Karpas-422 (cell line): ENCODE measurements at places on chromosomes 11 and 22. TPM values are rescaled to one million over a fixed set of nuclear protein-coding genes. Genes with fewer than 3 reads are reported as not detected.

KDM4E gene
- not detected in 2 replicates for total RNA-seq

P2RY2 gene
- total RNA-seq = not detected in 2 replicates

- H3K27ac ChIP-seq = no peak overlapping the region
- no peak overlapping the region for H3K4me3 ChIP-seq
- no peak for DNase-seq
- no peaks in the 10 kb centered on the region for H3K4me1 ChIP-seq
- H3K27me3 ChIP-seq = no peaks in the 10 kb centered on the region
- H3K36me3 ChIP-seq = no peaks in the 10 kb centered on the region
These were observed 5.0 kb downstream of the DRD2 start for GRCh38 chr11:113470233-113470632.

CEP57 gene
- total RNA-seq = 140 and 190 TPM in 2 replicates

CHRDL2 gene
- total RNA-seq = not detected in 2 replicates

DNA sequence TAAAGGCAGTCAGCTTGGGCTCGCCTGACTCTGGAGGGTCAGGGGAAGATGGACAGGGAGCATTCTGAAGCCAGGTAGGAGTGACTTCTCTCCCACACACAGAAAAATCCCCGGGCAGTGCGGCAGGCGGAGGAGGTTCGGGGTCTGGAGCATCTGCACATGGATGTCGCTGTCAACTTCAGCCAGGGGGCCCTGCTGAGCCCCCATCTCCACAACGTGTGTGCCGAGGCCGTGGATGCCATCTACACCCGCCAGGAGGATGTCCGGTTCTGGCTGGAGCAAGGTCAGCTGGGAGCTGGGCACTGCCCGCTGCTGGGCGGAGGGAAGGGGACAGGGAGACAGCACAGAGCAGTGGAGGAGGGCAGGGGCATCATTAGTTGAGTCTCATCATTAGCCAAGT is 13.2 kb upstream of the POU2F3 start:
- no peaks in the 10 kb centered on the region for H3K36me3 ChIP-seq
- no peaks in the 10 kb centered on the region for H3K27me3 ChIP-seq
- H3K27ac ChIP-seq = no peak overlapping the region
- no peaks in the 10 kb centered on the region for H3K4me1 ChIP-seq
- H3K4me3 ChIP-seq = no peak overlapping the region
- no peak for DNase-seq

GRCh38 chr11:78656327-78656726 is 81.7 kb upstream of the NARS2 start:
- no peak overlapping the region for H3K27ac ChIP-seq
- no peaks in the 10 kb centered on the region for H3K36me3 ChIP-seq
- no peak overlapping the region for H3K4me3 ChIP-seq

MYOD1 gene
- total RNA-seq = not detected in 2 replicates

GRCh38 chr11:70913715-70914231 is 338.6 kb downstream of the SHANK2 start:
- no peaks in the 10 kb centered on the region for H3K27me3 ChIP-seq
- H3K36me3 ChIP-seq = no peaks in the 10 kb centered on the region
- no peak overlapping the region for H3K27ac ChIP-seq
- H3K4me1 ChIP-seq = no peaks in the 10 kb centered on the region
- H3K4me3 ChIP-seq = no peak overlapping the region

HBG1 gene
- total RNA-seq = not detected in 2 replicates

KDM4D gene
- 1.9 and 3.6 TPM in 2 replicates for total RNA-seq

GRCh38 chr11:32444186-32444585 is 8.8 kb upstream of the WT1 start:
- H3K27me3 ChIP-seq = no peaks in the 10 kb centered on the region
- H3K4me3 ChIP-seq = no peak overlapping the region
- H3K4me1 ChIP-seq = peaks cover 5% of the 10 kb centered on the region
- DNase-seq = no peak
- no peaks in the 10 kb centered on the region for H3K36me3 ChIP-seq
- H3K27ac ChIP-seq = no peak overlapping the region

KCNQ1OT1 gene
- 2.7 and 3.0 TPM in 2 replicates for total RNA-seq

DNA sequence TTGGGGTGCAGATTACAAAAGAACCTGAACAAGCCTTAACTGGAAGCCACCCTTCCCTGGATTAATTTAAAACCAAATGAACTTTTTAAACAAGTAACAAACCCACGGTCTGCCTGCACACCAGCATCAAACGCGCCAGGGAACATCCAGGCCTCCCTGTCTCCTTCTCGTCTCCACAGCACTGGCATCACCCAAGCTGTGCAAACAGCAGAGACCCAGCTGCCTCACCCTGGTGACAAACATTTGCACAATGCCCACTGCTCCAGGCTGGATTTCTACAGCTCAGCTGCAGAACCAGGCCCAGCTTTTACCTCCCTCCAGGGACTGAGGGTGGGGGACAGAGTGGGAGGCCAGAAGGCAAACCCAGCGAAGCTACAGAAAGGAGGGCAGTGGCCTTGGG is 7.0 kb downstream of the RPL3 start:
- no peak for DNase-seq
- no peak overlapping the region for H3K27ac ChIP-seq
- H3K27me3 ChIP-seq = no peaks in the 10 kb centered on the region
- H3K36me3 ChIP-seq = peaks cover 65% of the 10 kb centered on the region

GRCh38 chr11:5282628-5283027 is 12.9 kb upstream of the HBE1 start:
- no peak for DNase-seq
- H3K27ac ChIP-seq = no peak overlapping the region
- H3K4me3 ChIP-seq = no peak overlapping the region

GRCh38 chr11:125496529-125496857 is 428 bp upstream of the FEZ1 start:
- H3K4me1 ChIP-seq = no peaks in the 10 kb centered on the region
- H3K27ac ChIP-seq = no peak overlapping the region
- no peaks in the 10 kb centered on the region for H3K36me3 ChIP-seq
- no peak overlapping the region for H3K4me3 ChIP-seq
- H3K27me3 ChIP-seq = no peaks in the 10 kb centered on the region

DNA sequence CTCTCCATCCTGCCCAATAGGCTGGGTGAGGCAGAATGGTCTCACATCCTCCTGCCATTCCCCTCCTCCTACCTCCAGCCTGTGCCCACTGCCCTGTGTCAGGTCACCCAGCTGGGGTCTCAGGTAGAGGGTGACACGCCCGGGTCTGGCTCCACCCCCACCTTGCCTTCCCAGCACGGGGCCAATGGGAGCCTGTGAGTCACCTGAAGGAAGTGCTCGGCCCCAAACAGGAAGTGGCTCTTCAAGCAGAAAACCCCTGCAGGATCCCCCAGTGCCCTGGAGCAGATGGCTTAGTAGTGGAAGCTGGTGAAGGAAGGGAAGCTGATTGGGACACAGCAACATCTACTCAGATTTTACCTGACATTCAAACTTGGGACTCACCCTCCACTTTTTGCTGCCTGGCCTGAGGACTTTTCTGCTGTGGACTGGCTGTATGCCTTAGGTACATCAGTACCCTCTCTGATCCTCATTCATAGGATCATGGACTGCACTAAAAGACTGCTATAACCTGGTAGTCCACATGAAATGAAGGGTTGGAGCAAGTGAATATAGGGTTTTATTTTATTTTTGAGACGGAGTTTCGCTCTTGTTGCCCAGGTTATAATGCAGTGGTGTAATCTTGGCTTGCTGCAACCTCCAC is 33.4 kb downstream of the GDPD5 start:
- peaks cover 99% of the 10 kb centered on the region for H3K4me1 ChIP-seq
- H3K4me3 ChIP-seq = peak overlapping the region; percentile 35; the same call in 1 of the 2 replicates
- H3K27ac ChIP-seq = peak overlapping the region; percentile 99

HBE1 gene
- total RNA-seq = not detected in 2 replicates

GRCh38 chr22:19634226-19634975 is 79.9 kb upstream of the SEPTIN5 start:
- H3K4me3 ChIP-seq = no peak overlapping the region
- no peaks in the 10 kb centered on the region for H3K27me3 ChIP-seq
- H3K27ac ChIP-seq = no peak overlapping the region
- H3K4me1 ChIP-seq = peaks cover 8% of the 10 kb centered on the region
- DNase-seq = no peak
- no peaks in the 10 kb centered on the region for H3K36me3 ChIP-seq

GRCh38 chr11:118656563-118657165 is 22.8 kb downstream of the TREH start:
- no peaks in the 10 kb centered on the region for H3K4me1 ChIP-seq
- H3K27me3 ChIP-seq = no peaks in the 10 kb centered on the region
- no peak overlapping the region for H3K27ac ChIP-seq
- DNase-seq = no peak

DNA sequence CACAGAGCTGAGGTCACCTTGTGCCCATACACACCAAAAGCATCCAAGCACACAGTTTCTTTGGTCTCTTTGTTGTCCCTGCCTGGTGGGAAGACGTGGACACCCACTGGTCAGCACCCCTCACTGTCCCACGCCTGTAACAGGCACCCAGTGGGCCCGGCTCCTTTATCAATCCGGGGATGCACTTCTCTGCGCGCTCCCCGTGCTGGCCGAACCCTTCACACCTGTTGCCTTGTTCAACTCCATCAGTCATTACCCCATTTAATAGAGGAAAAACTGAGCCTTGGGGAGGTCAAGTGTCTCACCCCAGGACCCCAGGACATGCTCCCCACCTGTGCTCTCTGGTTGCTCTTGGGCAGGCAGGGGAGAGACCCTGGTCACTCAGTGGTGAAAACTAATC is 49.7 kb upstream of the FGF3 start:
- no peaks in the 10 kb centered on the region for H3K36me3 ChIP-seq
- no peak overlapping the region for H3K4me3 ChIP-seq
- no peaks in the 10 kb centered on the region for H3K27me3 ChIP-seq
- no peaks in the 10 kb centered on the region for H3K4me1 ChIP-seq
- DNase-seq = no peak

- no peaks in the 10 kb centered on the region for H3K27me3 ChIP-seq
- no peaks in the 10 kb centered on the region for H3K4me1 ChIP-seq
- H3K27ac ChIP-seq = no peak overlapping the region
- no peaks in the 10 kb centered on the region for H3K36me3 ChIP-seq
- DNase-seq = no peak
These were observed 242.0 kb downstream of the ETS1 start for GRCh38 chr11:128345316-128345715.

DNA sequence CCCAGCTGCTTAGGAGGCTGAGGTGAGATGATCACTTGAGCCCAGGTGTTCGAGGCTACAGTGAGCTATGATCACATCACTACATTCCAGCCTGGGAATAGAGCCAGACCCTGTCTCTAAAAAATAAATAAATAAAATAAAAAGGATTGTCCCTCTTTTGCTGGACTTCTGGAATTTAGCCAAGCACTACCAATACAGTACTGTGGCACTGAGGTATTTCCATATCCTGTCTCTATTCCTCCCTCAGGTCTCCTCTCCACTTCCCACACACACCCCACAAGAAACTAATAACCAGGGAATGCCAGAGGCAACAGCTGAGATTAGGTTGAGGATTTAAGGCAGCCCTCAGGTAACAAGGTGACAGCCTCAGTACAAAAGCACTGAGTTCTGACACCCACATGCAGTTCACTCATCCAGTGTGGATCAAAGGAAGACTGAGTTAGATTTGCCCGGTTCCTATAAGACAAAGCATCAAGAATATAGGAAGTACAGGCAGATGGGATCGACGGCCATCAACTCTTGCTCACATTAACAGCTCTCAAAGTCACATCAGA is 4.5 kb upstream of the PPP2R1B start:
- no peak overlapping the region for H3K4me3 ChIP-seq
- no peak overlapping the region for H3K27ac ChIP-seq
- DNase-seq = no peak
- no peaks in the 10 kb centered on the region for H3K36me3 ChIP-seq

- DNase-seq = peak; percentile 80
- no peak overlapping the region for H3K4me3 ChIP-seq
- 0 out of 2 replicates have a peak, but pooled peaks cover 2% of the 10 kb centered on the region for H3K27me3 ChIP-seq
- no peaks in the 10 kb centered on the region for H3K4me1 ChIP-seq
- H3K36me3 ChIP-seq = no peaks in the 10 kb centered on the region
These were observed 428.8 kb downstream of the DYNC2H1 start for GRCh38 chr11:103537904-103538502.

- no peak overlapping the region for H3K4me3 ChIP-seq
- no peak for DNase-seq
- H3K27ac ChIP-seq = no peak overlapping the region
- H3K27me3 ChIP-seq = no peaks in the 10 kb centered on the region
- no peaks in the 10 kb centered on the region for H3K4me1 ChIP-seq
These were observed 687.2 kb downstream of the OPCML start for GRCh38 chr11:132844956-132845696.

- no peaks in the 10 kb centered on the region for H3K27me3 ChIP-seq
- no peak overlapping the region for H3K27ac ChIP-seq
- DNase-seq = no peak
- no peaks in the 10 kb centered on the region for H3K4me1 ChIP-seq
These were observed 52.6 kb downstream of the ARHGAP42 start for GRCh38 chr11:100739666-100740065.

HOATZ gene
- not detected in 2 replicates for total RNA-seq

GRCh38 chr11:15889363-15890030 is 466.8 kb downstream of the SOX6 start:
- no peaks in the 10 kb centered on the region for H3K4me1 ChIP-seq
- no peaks in the 10 kb centered on the region for H3K36me3 ChIP-seq
- DNase-seq = no peak
- H3K27me3 ChIP-seq = no peaks in the 10 kb centered on the region
- no peak overlapping the region for H3K27ac ChIP-seq

DNA sequence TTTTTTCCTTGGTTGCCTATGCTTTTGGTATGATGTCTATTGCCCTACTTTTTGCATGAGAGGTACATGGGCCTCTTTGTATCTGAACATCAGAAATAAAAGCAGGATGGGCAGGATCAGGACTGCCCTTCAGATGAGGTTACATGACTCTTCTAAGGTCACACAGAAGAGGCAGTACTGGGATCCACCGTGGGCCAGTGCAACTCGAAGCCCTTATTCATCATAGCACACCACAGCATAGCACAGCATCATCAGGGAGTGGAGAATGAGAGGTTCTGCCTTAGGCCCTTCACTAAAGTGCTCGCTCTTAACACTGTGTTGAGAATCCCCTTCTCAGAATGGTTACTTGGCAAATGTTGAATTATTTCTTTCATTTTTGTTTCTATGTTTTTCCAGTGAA is 88.3 kb downstream of the C22orf31 start:
- H3K36me3 ChIP-seq = no peaks in the 10 kb centered on the region
- no peak overlapping the region for H3K4me3 ChIP-seq
- no peak for DNase-seq

GRCh38 chr22:31342389-31343140 is 3.6 kb downstream of the PATZ1 start:
- peaks cover 45% of the 10 kb centered on the region for H3K4me1 ChIP-seq
- no peak for DNase-seq
- H3K27ac ChIP-seq = peak overlapping the region; percentile 82
- H3K27me3 ChIP-seq = no peaks in the 10 kb centered on the region
- peak overlapping the region; percentile 87; the same call in 1 of the 2 replicates for H3K4me3 ChIP-seq

DNA sequence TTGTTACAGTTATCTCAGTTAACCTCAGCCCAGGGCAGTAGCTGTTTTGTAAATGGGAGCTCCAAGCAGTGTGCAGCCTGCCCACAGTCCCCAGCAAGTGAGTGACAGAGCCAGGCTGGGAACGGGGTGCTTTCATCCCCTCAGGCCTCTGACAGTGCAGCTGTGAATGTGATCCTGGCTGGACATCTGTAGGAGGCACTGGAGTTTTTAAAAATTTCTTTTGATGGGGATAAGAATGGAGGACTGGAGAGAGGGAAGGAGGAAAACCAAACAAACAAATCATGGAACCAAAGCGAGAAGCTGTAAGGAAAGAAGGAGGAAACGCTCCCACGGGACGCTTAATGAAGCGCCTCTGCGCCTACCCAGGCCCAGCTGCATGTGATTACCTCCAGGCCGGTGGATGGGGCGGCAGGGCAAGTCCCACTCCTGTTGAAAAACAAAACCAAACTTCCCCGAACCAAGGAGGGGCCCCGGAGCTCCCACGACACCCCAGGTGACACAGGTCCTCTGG is 40.6 kb downstream of the SCUBE1 start:
- no peak overlapping the region for H3K27ac ChIP-seq
- H3K4me1 ChIP-seq = no peaks in the 10 kb centered on the region
- H3K27me3 ChIP-seq = peaks cover 3% of the 10 kb centered on the region; the same call in 1 of the 2 replicates
- H3K4me3 ChIP-seq = no peak overlapping the region
- H3K36me3 ChIP-seq = no peaks in the 10 kb centered on the region
